ENCODE measurements at places on chromosomes 4 and X.

DNA sequence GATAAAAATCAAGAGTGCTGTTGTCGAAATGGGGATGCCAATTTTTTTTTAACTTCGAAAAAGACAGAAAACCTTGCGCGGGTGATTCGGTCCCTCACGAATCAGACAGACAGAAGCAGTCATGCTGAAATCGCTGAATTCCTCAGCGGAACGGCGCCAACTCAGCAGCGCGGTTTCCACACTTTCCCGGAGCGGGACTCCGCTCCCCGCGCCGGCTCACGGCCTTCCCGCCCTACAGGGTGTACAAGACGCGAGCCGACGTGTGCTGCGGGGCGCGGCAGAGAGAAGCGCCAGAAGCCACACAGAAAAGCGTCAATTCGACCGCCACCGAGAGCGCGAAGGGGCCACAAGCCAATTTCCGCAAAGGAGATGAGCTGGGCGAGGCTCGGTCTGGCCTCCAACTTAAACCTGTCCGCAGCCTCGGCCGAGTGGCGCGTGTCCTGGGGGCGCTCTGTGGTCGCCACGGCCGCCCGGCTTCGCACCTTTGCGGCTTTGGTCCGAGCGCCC, 1.3 kb downstream of the NEXMIF start:
- no peak for DNase-seq

DNA sequence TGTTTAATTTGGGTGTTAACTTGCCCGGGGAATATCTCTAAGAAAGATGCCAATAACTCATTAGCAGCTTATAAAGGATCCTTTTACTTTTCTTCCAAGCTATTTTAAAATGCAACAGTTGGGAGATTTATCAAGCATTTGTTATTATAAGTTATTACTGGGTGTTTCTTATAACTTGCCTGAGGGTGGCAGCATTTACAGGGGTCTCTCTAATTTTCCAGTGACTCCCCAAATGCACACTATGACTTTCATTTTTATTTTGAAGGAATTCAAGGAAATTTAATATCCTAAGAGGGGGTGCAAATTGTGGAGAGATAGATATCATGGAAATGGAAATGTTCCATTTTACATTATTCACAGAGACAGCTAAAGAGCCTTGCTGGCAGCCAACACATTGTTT, 138.0 kb downstream of the PDGFRA start:
- DNase-seq, result no peak

DNA sequence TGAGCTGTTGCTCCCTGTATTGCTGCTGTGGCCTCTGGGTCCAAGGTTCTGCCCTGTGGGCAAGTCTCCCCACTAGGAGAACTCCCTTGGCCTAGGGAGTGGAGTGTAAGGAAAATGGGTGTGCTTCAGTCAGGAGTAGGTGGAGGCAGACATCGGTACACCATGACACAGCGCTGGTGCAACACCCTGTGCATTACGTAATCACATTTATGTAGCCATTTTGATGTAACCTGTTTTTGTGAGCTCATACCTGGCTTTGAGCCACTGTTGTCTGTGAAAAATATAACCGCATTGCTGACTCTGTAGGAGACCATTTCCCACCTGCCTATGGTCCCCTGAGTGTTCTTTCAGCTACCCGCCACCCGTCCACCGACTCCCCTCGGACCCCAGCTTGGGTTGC, 700.5 kb upstream of the AGA start:
- no peak for DNase-seq

GRCh38 chrX:33211356-33212260, at the start of gene DMD:
DMD (minus strand) TSS chrX:33211549; CDS start chrX:33211312, 237 bp downstream.
- DNase-seq, result peak; percentile 75

DNA sequence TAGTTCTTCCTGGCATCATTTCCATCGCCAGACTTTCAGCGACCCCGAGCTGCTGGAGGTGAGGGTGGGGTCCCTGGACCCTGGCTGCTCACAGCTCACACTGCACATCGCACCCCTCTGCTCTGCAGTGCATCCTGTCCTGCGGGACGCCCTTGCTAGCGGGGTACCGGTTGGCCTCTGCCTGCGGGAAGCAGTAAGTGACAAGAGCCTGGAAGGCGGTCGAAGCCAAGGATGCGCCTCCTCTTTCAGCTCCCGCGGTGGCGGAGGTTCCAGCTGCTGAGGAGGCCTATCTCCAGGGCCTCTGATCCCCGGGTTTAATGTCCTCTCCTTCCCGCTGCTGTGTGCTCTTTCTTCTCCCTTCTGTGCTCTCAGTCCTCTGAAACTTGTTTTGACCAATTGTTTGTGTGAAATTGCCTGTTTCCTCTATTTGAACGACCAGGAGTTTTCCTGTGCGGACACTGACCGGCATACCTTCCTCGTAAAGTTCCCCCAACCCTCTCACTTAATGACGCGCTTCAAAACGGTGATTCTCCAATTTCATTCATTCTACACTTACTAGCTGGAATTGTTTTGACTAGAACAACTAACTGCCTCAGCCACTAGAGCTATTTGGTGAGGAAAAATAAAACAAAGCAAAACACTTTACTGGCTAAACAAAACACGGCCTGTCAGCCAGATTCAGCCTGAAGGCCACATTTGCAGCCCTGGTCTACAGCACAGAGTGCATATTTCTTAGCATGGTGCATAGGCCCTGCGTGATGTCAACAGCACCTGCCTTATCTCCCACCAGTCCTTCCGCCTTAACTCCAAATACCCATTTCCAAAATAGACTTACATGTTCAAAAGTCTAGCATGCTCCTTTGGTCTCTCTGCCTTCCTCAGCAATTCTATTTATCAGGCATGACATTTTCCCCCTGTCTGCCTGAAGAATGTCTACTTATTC, 28.0 kb downstream of the MGAT4D start:
- DNase-seq, result no peak

DNA sequence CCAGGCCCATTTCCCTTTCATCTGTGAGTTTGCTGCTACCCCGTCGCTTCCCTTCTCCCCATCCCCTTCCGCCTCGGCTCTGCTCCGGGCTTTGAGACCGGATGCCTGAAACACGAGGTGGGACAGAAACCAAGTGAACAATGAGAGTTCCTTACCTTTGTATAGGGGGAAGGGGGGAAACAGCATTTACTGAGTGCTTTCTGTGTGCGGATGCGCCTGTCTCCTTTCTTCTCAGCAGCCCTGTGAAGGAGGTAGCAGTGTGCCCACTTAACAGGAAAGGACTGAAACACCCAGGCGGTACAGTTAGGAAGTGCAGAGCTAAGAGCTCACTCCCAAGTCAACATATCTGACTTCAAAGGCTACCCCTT, 43.2 kb upstream of the TMSB15B start:
- no peak for DNase-seq

GRCh38 chr4:161321706-161322105, 842.1 kb downstream of the FSTL5 start:
- no peak for DNase-seq

DNA sequence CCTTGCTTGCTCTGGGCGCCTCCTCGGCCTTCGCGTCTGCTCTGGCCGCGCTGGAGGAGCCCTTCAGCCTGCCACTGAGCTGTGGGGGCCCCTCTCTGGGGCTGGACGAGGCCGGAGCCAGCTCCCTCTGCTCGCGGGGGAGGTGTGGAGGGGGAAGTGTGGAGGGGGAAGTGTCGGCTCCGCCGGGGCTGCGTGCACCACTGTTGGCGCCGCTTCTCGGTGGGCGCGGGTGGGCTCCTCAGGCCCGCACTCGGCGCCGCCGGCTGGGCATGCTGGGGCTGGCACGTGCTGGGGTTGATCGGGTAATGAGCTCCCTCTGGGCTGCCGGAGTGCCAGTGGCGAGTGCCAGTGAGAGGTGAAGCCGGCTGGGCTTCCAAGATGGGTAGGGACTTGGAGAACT, 116.7 kb downstream of the CPXCR1 start:
- no peak for DNase-seq

DNA sequence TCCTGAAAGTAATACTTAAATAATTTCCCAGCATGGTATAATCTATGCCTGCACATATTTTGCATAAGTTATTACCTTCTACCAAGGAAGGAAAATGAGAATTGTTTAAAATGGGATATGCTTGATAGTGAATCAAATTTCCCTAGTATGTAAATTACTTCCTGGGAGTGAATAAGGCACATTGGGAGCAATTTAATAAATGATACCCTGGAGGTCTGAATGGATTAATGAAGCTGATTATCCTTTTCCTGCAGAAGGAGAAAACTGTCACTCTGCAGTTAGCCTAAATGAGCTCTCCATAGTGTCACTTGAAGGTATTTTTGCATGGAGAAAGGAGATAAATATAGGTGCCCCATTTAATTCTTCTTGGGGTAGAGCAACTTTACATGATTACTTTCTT, 2212.0 kb downstream of the PCDH7 start:
- no peak for DNase-seq

DNA sequence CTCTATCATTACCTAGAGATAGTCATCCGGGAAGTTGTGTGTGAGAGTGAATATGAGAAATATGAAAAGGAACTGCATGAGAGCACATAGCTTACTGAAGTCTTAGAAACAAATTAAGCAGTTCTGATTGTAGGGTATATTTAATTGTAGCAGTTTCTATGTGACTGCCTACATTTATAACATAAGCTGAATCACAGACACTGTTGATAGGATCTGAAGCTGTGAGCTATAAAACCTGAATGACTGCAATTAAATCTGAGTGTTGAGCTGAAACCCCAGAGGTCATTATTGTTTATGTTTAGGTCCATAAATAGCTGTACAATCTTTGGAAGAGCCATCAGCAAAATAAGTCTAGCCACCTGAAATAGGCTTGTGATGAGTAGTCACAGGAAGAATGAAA, 210.1 kb upstream of the CXCL13 start:
- no peak for DNase-seq

DNA sequence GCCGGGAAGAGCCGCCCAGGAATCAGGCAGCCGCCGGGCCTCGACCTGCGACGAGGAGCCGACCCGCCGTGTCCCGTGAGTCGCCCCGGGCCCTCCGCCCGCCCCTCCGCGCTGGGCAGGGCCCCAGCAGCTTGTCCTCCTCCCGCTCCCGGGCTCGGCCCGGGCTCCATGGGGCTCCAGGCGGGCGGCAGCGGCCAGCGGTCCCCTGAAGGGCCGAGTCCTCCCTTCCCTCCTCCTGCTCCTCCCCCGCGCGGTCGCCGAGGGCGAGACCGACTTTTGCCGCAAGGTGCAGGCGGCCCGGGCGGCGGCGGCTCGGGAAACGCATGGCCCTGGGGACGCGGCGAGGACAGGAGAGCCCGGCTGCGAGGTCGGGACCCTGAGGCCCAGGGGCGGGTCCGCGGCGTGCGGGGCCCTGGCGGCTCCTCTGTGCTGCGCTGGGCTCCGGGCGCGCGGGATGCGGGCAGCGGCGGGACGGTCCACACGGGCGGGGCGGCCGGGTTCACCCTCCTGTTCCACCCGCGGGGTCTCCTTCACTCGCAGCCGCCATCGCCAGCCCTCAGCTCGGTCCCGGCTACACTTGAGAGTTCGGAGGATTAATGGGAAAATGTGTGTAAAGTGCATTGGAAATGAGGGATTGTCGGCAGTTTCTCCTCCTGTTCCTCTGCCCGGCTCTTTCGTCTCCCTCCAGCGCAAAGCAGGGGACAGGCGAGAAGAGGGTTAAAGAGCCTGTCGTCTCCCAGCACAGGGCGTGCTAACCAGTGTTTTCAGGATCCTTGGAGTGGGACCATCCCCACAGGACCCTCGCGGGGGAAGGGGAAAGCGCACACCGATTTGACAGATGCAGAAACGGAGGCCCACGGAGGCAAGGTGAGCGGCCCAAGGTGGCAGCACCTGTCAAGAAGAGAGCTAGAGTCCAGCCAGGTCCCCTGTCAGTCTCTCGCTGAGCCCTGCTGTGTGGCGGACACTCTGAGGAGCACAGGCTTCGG, 16.6 kb upstream of the ZNF718 start:
- no peak for DNase-seq

DNA sequence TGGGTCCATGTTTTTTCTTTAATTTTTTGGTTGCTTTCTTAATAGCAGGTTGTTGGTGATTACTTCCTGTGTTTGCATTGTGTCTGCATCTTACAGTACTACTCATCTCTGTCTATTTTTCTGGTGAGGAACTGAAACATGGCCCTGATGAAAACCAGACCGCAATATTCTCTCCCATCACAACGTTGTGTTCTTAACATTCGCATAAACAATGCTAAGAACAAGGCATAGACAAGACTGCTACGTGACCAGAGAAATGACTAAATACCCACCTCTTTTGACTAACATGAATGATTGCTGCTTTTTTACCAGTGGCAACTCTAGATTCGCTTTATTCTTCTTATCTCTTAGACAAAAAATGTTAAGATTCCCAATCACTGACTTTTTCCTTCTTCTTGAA, 179.1 kb downstream of the GC start:
- DNase-seq, result no peak

DNA sequence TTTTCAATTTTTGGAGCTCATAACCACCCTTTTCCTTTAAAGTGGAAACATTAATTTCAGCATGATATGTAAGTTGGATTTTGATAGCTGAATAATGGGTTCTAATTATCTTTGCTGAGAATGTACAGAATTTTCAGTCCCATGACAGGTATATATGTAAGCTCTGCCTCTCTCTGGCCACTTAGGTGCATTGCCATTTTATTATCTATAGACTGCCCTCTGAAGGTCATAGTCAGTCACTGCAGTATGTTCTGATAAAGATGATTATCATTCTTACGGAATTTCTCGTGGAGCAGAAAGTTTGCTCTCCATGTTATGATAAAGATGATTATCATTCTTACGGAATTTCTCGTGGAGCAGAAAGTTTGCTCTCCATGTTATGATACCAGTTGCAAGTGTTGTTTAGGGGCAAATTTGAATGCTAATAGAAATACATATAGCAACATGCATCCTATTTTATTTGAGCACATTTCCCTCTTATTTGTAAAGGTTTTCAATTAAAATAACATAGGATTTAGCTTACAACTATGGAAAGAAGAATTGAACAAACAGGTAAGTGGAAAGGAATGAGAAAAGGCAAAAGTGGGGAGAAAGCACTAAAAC, 10.4 kb downstream of the AFP start:
- no peak for DNase-seq

DNA sequence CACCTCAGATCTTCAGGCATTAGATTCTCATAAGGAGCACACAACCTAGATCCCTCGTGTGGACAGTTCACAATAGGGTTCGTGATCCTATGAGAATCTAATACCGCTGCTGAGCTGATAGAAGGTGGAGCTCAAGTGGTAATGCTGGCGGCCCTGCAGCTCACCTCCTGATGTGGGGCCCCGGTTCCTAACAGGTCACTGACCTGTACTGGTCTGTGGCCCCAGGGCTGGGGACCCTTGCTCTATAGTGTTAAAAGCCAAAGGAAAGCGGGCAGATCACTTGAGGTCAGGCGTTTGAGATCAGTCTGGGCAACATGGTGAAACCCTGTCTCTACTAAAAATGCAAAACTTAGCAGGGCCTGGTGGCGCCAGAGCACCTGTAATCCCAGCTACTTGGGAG, 1047.0 kb upstream of the FTHL17 start:
- no peak for DNase-seq

GRCh38 chrX:69386681-69387080, 117.4 kb upstream of the NALF2 start:
- no peak for DNase-seq

GRCh38 chr4:110344165-110344564, 131.8 kb upstream of the ENPEP start:
- DNase-seq, result no peak

DNA sequence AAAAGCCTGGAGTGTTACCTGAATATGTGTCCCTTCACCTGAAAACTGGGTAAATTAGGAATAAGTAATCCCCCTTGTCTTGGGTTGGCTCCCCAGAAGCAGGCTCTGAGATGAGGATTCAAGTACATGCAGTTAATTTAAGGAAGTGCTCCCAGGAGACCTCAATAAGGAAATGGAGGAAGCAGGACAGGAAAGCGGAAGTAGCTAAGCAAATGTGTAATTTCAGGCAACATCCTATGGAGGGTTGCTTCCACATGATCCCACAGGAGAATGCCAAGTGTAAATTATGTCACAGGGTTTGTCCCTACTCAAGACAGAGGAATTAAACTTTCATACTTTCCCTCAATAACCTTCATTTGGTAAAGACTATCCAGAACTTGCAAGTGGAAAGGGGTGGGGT, 48.1 kb upstream of the ARHGEF6 start:
- DNase-seq, result no peak
